ENCODE measurements at places on chromosomes 5 and 9.

GRCh38 chr9:91716239-91716638 is 233.8 kb downstream of the ROR2 start:
- DNase-seq, result no peak

DNA sequence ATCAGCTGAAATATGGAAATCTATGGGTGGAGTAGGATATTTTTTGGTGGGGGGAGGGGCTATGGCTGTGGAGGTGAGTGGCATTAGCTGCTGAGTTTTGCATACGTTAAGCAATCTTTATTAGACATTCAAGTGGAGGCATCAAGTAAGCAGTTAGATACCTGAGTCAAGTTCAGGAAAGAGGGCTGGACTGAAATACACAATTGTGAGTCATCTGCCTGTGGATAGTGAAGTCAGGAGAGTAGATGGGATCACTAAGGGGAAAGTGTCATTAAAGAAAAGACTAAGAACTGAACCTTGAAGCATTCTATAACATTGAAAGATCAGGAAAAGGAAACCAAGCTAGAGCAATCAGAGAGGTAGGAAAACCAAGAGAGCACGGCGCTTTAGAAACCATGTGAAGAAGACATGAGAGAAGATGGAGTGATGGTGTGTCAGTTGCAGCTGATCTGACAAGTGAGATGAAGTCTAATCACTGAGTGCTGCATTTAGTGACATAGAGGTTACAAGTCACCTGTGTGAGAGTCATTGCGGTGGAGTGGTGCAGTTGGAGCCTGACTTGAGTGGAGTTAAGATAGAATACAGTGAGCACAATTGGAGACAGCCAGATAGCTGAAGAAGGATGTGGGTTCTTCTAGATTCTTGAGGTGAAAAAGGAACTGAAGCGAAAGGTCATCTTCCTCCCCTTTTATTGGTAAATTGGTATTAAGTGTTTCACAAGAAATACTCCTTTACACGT is 88.7 kb downstream of the PIP5K1B start:
- DNase-seq, result no peak

DNA sequence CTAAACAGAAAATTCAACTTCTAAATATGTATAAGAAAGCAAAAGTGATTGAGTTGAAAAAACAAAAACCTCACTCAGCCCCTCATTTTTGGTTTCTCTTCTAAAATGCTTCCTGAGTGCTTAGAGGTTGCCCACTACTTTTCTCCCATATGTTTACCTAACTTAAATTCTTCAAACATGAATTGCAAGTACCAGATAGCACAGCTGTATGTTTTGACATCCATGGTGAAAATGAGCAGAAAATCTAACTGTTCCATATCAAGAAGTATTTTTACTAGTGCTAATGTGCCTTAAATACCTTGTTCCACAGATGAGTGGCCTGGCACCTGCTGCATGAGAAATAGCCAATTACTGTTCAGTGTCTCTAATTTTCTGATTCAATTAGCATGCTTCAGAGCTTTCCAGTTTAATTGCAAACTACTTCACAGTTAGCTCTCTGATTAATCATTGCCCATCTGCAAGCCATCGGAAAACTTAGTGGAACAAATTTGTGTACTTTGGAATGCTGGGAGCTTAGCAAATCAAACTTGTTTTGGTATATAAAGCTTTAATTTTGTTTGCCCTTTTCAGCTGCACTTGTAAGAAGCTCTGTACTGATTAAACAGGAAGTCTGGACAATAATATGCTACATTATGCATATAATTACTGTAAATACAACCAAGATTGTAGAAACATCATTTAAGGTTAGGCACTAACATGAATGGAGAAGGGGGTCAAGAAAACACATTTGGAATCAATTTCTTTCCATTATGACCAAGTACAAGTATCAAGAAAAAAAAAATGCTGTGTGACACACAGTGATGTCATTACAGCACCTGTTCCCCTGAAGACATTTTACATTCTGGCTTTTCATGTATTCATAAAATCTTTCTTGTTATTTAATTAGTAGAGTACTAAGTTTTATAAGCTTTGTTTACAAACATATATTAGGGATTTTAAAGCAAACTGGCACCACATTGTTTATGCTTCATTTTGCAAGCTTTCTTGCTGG is 65.6 kb downstream of the POU5F2 start:
- no peak for DNase-seq

- DNase-seq, result peak; percentile 4
Observed at GRCh38 chr5:114249823-114250222, 112.0 kb upstream of the KCNN2 start.

DNA sequence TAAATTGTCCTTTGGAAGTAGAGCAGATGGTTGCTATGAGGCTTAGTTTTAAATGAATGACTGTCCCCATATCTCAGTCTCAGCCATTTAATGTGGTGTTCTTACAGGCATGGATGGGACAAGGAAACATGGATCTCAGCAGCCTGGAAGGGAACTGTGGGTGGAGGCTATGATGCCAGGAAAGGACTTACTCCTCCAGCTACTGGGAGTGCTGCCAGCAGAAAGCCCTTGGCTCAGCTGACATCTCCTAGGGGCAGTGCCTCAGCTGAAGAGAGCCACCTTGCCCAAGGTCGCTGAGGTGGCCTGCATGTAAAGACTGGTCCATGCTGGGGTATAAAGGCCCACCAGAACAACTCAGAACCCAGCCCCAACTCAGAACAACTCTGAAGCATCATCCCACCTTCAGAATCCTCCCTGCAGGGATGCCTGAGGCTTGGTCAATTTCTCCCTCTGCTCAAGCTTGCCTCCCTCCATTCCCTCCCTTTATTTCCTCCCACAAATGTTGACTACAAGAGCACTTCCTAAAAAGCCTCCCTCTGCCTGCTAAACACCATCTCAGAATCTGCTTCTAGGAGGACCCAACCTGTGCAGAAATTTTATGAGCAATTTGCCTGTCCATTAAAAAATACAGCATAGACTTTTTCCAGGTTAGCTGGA is 1.8 kb upstream of the PDE8B start:
- DNase-seq, result no peak

- no peak for DNase-seq
Observed at GRCh38 chr9:17556255-17556654, 22.6 kb upstream of the SH3GL2 start.

GRCh38 chr5:132557478-132558172 is 848 bp downstream of the RAD50 start:
- peak; percentile 34 for DNase-seq

- DNase-seq, result no peak
Observed at GRCh38 chr9:37432020-37432419, 9.5 kb downstream of the GRHPR start.

GRCh38 chr5:107814183-107814827 is 143.6 kb upstream of the EFNA5 start:
- DNase-seq, result no peak

DNA sequence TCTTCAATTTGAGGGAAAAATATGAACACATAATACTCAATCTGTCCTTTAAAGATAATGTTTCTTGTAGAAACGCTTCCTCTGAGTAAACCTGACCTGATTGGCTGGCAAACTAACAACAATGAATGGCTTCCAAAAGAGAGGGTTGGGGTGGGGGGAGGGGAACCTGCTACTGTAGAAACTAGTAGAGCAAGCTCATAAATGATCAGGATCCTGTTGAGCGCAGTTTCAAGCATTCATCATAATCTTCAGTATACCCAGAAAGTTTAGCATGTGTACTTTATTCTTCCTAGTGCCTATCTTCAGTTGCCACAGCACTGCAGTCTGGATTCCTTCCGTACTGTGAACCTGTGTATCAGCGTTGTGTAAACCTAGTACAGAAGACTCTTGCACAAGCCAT is 63.0 kb upstream of the FCHO2 start:
- DNase-seq, result no peak

DNA sequence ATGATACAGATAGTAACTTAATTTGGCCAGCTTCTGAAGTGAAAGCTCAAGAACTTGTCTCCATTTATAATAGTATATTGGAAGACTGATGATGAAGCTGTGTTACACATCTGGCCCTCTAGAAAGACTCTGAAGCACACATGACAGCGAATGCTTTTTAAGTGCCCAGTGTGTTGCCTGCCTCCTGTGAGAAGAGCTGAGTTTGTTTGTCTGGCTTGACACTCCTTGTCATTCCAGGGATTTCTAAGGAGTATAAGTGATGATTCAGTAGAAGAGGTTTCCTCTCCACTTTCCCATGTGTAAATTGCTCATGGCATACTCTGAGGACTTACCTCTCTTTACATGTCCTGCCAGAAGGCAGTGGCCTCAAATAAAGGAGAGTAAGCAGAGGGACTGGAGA is 30.4 kb upstream of the LRRTM2 start:
- DNase-seq, result no peak

GRCh38 chr5:109326919-109327318 is 82.9 kb downstream of the PJA2 start:
- no peak for DNase-seq

DNA sequence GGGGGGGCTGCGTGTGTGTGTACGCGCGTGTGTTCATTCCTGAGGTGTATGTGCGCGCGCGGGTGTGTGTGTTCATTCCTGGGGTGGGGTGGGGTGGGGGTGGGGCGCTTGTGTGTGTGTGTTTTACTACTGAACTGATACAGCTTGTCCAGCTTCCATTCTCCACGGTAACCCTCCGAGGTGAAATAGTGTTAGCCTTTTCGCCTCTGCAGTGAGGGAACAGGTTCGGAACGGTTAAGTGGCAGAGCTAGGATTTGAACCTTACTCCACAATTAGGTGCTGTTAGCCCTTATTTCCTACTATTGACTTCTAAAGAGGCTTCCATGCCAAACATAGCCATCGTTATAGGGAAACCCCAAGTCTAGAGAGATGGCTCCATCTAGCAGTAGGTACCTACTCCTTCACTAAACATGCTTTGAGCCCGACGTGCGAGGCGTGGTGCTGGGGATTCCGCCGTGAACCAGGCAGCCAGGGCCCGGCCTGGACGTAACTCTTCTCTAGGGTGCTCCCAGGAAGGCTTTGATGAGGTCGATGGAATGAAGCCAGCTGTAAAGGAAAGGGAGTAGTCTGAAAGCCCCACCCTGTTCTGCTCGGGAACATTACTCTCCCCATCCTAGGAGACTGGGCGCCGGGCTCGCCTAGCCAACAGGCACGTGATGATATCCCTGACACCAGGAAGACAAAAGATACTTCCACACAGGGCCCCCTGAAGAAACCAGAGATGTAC is 782 bp upstream of the SKP1 start:
- peak; percentile 54 for DNase-seq

- no peak for DNase-seq
Observed at GRCh38 chr5:176902102-176902814, 3.1 kb upstream of the HK3 start.

GRCh38 chr5:74286734-74287695 is 353.5 kb downstream of the ENC1 start:
- DNase-seq, result no peak

DNA sequence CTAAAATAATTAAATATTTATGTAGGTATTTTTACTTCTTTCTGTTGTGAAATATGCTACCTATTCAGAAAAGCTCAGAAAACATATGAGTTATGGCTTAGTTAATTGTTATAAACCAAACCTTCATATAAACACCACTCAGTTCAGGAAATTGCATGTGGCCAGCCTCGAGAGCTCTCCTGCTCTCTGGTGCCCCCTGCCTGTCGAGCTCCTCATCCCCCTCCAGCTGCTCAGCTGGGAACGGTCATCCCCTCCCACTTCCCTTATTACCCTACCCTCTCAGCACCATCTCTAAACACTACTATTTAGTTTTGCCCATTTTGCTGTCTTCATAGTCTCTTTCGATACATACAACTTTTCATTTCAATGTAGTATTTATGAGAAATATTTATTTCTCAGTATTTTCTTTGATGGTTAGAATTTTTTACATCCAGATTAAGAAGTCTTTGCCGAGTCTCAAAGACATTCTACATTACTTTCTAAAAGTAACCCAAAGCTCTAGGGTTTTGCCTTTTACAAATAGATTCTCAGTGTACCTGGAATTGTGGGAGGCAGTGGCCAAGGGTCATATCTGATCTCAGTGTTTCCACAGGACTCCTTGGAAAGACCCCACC is 51.2 kb upstream of the SEMA4D start:
- peak; percentile 49 for DNase-seq

GRCh38 chr9:9102295-9102694 is 1302.7 kb upstream of the DMAC1 start:
- no peak for DNase-seq

GRCh38 chr9:134335061-134335460 is 8.8 kb downstream of the RXRA start:
- DNase-seq, result no peak

DNA sequence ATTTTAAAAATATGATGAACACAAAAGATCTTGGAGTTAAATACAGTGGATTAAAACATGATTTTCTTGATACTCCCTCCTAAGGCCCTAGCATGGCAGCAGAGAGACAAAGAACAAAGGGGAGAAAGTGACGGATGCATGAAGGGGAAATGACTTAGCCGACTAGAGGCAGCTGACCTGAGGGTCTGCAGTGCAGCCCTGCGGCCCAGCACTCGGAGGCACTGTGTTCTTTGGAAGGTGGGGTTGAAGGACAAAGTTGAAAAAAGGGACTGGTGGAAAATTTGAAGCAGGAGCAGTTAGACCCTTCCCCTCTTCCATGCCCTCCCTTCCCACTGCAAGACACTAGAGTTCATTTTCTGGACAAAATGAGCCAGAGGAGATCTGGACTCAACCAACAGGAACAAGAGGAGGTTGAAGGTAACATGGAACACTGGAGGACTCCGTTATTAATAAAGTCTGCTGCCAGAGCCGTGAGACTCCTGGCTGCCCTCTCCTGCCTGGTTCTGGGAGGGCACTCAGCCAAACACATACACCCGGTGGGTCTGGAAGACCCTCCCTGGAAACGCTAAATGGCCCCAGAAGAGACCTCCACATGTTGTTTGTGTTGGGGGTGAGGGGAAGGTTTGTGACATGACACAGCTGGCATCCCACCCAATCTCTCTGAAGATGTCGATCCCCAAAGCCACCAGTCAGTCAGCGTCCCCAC is 98.1 kb downstream of the JMY start:
- no peak for DNase-seq

GRCh38 chr9:88745276-88746001 is 210.5 kb downstream of the NXNL2 start:
- peak; percentile 99 for DNase-seq

DNA sequence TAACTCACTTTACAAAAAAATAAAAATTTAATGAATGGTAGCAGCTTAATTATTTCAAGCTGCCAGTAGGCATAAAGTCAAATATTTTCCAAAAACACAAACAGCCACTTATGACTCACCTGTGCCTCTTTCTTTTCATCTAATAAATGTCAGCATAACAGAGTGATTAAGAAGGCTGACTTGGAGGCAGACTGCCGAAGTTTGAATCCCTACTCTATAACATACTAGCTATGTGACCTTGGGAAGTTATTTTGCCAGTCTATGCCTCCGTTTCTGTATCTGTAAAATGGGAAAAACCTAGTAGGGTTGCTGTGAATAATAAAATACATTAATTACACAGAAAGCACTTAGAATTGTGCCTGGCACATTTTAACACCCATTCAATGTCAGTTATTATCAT is 33.8 kb downstream of the FANCC start:
- no peak for DNase-seq

DNA sequence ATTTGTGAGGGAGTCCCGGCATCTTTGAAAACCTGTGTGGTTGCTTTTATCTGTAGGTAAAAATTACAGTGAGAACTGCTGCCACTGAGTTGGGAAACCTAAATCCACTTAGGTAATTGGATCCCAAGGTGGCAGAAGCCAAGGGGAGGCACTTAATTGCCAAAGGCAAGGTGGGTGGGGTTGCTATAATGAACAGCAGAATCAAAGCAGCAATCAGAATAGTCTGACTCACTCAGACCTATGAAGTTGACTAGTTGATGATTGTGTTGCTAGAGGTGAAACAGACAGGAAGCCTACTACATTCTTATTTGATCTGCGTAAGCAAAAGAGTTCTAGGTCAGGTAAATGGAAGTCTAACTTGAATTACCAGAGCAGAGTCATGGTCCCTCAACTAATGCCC is 17.3 kb upstream of the BICD2 start:
- no peak for DNase-seq

All from fibroblast of the aortic adventitia (primary cell).